ENCODE measurements at places on chromosomes 2 and 18.

DNA sequence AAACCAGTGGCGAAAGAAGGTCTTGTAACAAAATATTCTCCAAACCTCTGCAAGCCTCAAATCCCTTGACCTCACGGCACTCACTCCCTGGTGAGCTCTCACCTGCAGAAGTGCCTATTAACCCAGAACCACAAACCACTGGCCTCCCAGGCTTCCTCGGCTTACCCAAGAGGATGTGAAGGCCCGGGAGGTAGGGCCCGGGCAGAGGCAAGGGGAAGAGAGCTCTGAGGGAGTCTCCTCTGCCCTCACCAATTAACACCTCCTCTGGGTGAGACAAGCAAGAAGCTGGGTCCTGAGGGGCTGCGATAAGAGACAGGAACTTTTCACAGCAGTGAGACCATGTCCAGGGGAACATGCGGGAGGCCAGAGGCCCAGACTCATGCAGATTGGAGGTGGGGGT lies 53.7 kb downstream of the EMX1 start:
- no peak for DNase-seq

- no peak for DNase-seq
Observed at GRCh38 chr18:72895548-72895947, 27.8 kb upstream of the NETO1 start.

DNA sequence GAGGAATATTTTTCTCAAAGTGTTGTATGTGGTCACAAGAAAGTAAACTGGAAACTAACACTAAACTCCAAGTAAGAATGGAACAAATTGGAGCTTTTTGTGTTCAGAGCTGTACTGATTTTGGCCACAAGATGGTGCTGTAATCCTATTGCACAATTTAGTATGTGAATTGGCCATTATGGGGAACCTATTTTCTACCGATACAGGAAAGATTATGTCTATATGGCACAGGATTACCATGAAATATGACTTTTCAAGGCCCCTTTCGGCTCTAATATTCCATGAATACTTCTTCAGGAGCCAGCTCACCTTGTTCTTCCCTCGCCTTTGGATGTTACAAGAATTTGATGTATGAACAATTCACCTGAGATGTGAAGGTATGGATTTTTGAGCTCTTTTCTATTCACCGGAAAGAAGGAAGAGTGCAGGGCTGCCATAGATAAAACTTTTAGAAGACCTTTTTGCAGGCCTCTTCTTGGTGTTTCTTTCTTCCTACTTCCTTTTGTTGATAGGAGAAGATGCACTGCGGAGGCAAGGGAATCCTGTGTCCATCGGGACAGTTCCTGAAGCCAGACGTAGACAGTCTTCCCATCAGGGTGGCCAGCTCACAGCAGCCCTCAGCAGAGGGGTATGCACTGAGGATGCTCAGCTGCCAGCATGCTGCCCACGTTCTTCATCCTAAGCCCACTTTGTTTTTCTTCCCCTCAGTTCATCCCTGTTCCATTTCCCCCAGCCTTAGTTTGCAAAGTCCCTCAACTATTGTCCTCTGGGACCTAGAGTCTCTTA lies 13.3 kb downstream of the MRPL44 start:
- peak; percentile 6 for DNase-seq

- no peak for DNase-seq
Observed at GRCh38 chr2:97958184-97958583, 37.6 kb downstream of the TMEM131 start.

GRCh38 chr2:38065502-38066135 lies 10.3 kb downstream of the CYP1B1 start:
- DNase-seq: no peak

GRCh38 chr2:218964041-218964771 lies 4.7 kb downstream of the CDK5R2 start:
- peak; percentile 65 for DNase-seq

- no peak for DNase-seq
Observed at GRCh38 chr2:185689906-185690539, 48.6 kb upstream of the FSIP2 start.

- DNase-seq: no peak
Observed at GRCh38 chr2:174063492-174064092, 98.4 kb upstream of the SP3 start.
